IPS DF 19.7 (cell line): ENCODE measurements at places on chromosomes 16 and 17.

DNA sequence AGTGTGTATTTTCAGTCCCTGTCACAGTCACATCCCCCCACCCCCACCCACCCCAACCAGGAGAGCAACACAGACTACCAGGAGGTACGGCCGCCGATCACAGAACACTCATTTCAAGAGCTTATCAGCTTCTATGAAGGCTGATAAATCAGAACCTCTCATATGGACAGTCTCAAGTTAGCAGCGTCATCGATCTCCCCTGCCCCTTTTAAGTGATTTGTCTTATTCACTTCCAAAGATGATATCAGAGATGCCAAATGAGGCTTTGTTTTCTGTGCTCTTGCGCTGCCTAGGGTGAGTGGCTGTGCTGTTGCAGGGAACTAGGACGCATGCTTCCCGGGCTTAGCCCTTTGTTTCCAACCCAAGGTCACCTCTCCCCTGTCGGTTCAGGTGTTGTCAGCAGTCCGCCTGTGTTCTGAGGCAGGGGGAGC lies 26.8 kb upstream of the PMFBP1 start:
- DNase-seq, result no peak

GRCh38 chr16:87196231-87196630 lies 121.0 kb downstream of the C16orf95 start:
- no peak for DNase-seq

GRCh38 chr16:81601601-81602255 lies 157.1 kb downstream of the CMIP start:
- no peak for DNase-seq

DNA sequence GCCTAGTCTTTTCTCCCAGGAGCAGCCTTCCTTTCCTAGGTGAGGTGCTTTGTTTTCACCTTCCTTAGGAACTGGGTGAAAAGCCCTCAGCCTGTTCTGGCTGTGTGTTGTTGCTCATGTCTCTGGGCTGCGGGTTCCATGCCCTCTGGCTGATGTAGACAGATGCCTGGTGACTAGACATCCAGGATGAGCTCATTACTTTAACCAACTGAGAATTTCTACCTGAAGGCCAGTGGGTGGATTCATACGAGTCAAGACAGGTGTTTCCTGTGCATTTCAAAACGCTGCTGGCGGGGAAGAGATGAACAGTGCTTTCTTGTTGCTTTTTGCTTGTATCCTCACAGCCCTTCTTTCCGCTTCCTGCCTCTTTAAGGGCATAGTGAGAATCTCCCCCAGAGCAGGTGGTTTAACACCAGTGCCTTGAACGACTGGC lies 22.3 kb downstream of the SAP30BP start:
- DNase-seq, result no peak

- DNase-seq, result no peak
Observed at GRCh38 chr17:16287563-16288027, 65.7 kb downstream of the CENPV start.

- DNase-seq, result no peak
Observed at GRCh38 chr17:28469376-28469775, 4.1 kb upstream of the SLC13A2 start.
